ENCODE measurements at places on chromosomes 1 and 21. TPM values are rescaled to one million over a fixed set of nuclear protein-coding genes. Genes with fewer than 3 reads are reported as not detected.

GRCh38 chr1:94803106-94803505 is 17.1 kb upstream of the SLC44A3 start:
- DNase-seq, result no peak

GRCh38 chr1:83530506-83530905 is 468.4 kb downstream of the TTLL7 start:
- no peak for DNase-seq

GRCh38 chr21:44757731-44758130 is 43.9 kb downstream of the UBE2G2 start:
- DNase-seq, result peak; percentile 35

- no peak for DNase-seq
Measured at GRCh38 chr1:161083748-161084596, 5.4 kb downstream of the NECTIN4 start.

The FMO5 gene
- 5.0 TPM for total RNA-seq

The RAB3B gene
- 29.6 TPM for total RNA-seq
